ENCODE measurements at places on chromosomes 6 and 20. TPM values are rescaled to one million over a fixed set of nuclear protein-coding genes. Genes with fewer than 3 reads are reported as not detected.

Gene ERVFRD-1
- not detected for total RNA-seq

Gene SOX18
- 1.1 TPM for total RNA-seq

Gene TSPYL4
- total RNA-seq: 10.1 TPM

Gene PI3
- 175 TPM for total RNA-seq

Gene GSTA1
- not detected for total RNA-seq

Gene ADTRP
- not detected for total RNA-seq

DNA sequence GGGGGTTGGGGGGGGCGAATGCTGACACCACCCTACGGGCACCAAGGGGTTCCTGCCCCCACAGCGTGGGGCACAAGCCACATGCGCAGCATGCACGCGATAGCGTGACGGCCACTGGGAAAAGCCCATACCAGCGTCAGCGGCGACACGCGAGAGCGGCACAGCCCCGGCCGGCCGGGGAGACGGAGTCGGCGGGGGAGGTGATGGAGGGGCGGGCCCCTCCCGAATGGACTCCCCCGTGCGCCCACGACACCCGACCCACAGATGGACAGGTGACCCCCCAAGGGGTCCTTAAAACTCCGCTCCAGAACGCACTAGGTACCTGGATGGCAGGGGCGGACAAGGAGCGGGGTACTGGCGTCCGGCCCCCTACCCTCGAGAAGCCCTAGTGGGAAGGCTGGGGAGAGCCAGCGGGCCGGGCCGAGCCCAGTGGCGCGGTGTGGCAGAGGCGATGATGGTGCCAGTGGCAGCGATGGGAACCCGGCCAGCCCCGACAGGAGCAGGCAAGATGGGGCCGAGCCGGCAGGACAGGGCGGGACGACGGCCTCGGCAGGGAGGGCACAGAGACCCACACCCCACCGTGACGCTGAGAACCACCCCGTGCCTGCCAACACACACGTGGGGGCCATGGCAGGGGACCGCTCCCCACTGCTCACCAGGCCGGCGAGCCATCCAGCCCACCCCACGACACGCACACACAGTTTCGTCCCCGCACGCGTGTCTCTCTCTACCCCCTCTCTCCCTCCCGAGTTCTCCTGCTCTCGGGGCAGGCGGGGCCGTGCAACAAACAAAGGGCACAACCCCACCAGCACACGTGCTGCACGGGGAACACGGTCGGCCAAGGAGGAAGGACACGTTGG, 1959.8 kb upstream of the DEFB115 start:
- DNase-seq: no peak

Gene PPIL6
- total RNA-seq: 0.62 TPM

- DNase-seq: peak; percentile 89
Observed at GRCh38 chr6:82144007-82144851, 103.3 kb downstream of the IBTK start.

DNA sequence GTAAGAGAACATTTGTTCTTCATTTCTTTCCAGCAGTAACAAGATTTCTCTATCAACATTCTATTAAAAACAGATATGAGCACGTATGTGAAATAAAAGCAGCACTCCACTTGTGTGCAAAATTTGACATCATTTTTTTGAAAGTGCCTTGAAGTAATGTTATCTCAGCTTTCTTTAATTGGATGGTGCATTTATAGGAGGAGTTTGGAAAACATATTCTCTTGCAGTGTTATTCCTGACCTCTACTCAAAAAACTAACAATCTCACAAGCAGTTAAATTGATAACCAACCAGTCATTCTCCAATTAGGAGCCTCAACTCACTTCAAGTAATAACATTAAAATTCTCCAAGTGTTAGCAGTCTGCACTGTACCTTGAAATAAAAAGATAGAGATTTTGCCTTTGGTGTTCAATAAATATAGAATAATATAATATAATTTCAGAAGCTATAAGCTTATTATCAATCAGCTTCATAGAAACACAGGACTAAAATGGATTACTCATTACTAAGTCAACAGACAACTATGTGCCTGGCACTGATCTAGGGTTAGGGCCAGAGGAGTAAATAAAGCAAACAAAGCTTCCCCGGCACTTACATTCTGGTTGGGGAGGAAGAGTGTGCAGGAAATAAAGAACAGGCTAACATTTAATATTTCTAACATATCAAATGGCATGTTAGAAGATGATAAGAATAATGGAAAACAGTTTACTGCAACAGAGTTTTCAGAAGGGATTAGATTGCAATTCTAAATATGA, 149.0 kb upstream of the SGK1 start:
- peak; percentile 66 for DNase-seq

GRCh38 chr6:678520-678919, 14.4 kb downstream of the EXOC2 start:
- DNase-seq: no peak

- no peak for DNase-seq
Observed at GRCh38 chr20:32203356-32204204, 4.0 kb downstream of the PLAGL2 start.

Gene TNNC2
- not detected for total RNA-seq

Gene SLC24A3
- total RNA-seq: not detected

DNA sequence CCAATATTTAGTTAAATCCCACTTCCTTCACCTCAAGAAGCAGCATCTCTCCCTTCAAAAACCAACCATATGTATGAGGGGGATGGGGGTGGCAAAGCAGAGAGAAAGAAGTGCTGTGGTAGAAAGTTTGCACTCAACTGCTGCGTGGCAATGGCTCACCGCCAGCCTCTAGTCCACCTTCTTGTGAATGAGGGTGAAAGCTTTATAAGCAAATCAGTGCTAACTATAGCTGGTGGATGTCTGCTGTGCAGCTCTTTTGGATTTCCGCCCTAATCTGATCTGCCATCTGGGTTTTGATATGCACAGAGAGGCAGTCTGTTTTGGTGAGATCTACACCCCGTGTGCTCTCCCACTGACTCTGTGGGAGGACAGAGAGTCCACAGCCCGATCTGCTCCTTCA, 281.2 kb upstream of the SUPT3H start:
- no peak for DNase-seq

Gene TMC2
- total RNA-seq: not detected

DNA sequence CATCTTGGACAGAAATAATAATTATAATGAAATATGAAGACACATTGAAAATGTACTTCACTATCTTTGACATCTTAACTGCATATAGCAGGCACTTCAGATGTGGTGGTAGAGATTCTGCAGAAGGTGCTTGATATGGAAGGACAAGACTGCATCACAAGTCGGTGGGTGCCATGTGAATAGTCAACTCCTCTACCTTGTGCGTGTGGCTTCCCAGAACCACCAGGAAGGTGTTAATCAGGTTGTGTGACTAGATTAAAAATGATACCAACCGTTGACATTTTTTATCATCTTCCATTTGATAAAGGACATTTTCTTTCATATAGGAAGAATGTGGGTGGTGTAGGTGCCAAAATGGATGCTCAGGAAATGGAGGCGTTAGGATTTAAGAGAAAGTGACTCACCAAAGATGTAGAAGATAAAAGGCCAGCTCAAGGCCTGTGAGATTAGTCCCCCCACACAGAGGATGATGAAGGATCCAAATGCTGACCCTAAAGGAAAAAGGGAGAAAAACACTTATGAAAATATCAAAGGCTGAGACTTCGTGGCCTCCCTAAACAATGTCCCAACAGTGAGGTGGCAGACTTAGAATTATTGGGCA, 12.3 kb downstream of the SLC17A2 start:
- no peak for DNase-seq

- DNase-seq: no peak
Observed at GRCh38 chr20:14609328-14610221, 272.2 kb upstream of the FLRT3 start.

GRCh38 chr6:32200711-32201475, 8.4 kb upstream of the GPSM3 start:
- no peak for DNase-seq

- DNase-seq: no peak
Observed at GRCh38 chr6:15088904-15089568, 156.8 kb upstream of the JARID2 start.

Gene GPR31
- total RNA-seq: not detected

GRCh38 chr20:32314768-32315167, 37.3 kb downstream of the KIF3B start:
- DNase-seq: no peak

GRCh38 chr20:14915356-14915755, 577.9 kb upstream of the FLRT3 start:
- DNase-seq: no peak

- peak; percentile 30 for DNase-seq
Observed at GRCh38 chr6:34447910-34448309, 18.0 kb upstream of the PACSIN1 start.

DNA sequence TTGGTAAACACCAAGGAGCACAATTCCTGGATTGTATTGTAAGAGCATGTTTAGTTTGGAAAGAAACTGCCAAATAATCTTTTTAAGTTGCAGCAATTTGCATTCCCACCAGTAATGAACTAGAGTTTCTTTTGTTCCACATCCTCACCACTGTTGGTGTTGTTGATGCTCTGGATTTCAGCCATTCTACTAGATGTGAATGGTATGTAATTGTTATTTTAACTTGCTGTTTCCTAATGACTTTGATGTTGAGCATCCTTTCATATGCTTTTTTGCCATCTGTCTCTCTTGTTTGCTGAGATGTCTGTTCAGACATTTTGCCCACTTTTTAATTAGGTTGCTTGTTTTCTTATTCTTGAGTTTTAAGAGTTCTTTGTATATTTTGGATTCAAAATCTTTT, 1654.1 kb downstream of the GRIK2 start:
- no peak for DNase-seq

DNA sequence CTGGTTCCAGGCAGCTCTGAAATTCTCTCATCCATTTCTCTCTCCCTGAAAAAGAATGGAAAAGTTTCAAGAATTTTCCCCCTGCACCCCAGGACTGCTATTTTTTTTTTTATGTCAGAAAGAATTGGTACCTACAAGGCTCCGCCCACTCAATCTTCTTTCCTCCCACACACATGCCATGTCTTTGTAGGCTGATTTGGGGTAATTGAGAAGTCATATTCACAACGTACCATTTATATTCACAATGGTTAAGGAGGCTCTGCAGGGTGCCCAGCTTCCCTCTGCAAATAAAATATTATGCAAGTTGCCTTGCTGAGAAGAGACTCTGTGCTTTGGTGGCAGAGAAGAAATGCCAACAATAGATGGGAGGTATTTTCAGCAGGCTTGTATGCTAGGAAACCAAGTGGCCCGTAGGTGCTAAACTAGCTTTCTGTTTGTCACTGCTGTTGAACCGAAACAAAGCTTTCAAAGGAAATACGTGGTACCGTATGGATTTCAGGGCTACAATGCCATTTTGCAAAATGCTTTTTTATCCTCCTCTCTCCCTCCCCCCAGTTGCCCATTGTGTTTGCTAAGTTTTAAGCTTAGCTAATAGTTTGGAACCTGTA, 150.0 kb downstream of the PHACTR1 start:
- DNase-seq: no peak

- peak; percentile 88 for DNase-seq
Observed at GRCh38 chr20:49775229-49775693, 37.4 kb upstream of the SLC9A8 start.

- peak; percentile 21 for DNase-seq
Observed at GRCh38 chr6:135170849-135171248, 10.3 kb upstream of the MYB start.

GRCh38 chr6:74492587-74492986, 713.3 kb downstream of the COL12A1 start:
- DNase-seq: no peak

Gene FAM83D
- total RNA-seq: 81.4 TPM

GRCh38 chr6:56003616-56004015, 128.2 kb upstream of the BMP5 start:
- no peak for DNase-seq

GRCh38 chr20:62770111-62770910, 26.0 kb upstream of the MRGBP start:
- no peak for DNase-seq

DNA sequence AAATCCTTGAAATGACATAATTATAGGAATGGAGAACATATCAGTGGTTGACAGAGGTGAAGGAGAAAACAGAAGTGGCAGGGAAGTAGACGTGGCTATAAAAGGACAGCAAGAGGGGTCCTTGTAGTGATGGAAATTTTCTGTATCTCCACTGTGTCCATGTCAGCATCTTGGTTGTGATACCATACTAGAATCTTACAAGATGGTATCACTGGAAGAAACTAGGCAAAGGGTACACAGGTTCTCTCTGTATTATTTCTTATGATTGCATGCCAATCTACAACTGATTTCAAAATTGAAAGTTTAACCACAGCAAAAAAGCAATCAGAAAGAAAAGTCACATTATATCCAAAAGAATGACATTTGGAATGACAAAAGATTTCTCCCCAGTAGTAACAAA, 16.4 kb upstream of the ZC3H12D start:
- no peak for DNase-seq

- peak; percentile 49 for DNase-seq
Observed at GRCh38 chr20:59291740-59292383, 8.5 kb upstream of the EDN3 start.

Gene SLA2
- 0.51 TPM for total RNA-seq

DNA sequence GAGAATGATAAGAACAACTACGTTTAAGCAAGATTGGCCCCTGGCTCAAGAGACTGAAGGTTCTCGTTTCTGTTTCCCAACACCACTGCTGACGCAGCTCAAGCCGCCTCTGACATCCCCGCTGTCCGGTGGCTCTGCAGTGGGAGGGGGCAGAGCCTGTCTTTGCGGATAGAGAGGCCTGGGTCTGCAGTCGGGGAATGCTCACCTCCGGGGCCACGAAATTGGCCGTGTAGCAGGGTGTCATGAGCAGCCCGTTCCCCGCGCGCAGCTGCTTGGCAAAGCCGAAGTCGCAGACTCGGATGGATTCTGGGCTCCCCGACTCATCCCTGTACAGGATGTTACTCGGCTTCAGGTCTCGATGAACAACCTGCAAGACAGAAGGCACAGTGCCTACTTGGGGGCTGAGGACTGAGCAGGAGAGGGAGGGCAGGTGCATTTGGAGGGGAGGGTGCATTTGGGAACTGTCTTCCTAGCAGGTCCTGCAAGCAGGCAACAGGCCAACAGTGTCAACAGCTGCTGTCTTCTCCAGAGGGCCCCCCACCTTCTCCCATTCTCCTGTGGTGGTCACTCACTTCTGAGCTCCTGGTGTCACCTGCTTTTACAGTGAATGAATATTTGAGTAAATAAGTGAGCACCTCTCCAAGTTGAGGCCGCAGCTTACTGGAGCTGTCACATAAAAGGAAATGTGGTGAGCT, 40.5 kb upstream of the MPC1 start:
- no peak for DNase-seq

DNA sequence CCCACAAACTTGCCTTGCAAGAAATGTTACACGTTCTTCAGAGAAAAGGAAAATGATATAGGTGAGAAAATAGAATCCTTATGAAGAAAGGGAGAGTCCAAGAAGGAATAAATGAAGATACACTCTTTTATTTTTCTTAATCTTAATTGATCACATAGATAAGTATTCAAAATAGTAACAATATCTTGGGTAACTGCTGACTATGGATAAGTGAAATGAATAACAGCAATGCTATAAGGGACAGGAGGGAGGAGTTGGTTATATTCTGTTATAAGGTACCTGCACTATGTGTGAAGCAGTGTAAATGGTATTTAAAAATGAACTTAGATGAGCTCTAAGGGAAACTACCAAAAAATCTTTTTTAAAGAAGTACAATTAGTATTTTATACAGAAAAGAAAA, 38.3 kb downstream of the RANBP9 start:
- DNase-seq: no peak
